Stromal cell of bone marrow (primary cell): ENCODE measurements at places on chromosomes 1 and 21.

DNA sequence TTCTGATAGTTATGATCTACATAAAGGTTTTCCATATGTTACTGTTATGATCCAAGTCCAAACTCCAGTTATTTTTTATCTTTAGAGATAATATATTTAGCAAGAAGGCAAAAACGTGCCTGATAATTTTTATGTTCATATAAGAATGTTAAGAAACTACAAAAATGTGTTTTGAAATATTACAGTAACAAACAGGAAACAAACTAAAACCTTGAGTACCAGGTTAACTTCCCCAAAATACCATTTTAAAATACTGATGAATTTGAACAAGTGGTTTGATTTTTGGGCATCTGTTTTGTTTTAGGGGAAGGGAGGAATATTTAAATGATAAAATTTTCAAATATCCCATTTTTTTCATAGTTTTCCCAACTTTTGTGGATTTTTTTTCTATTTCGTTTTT is 124.8 kb downstream of the NR5A2 start:
- no peak for DNase-seq

GRCh38 chr1:204990059-204990664 is 52.9 kb upstream of the CNTN2 start:
- DNase-seq = no peak

- no peak for DNase-seq
Observed at GRCh38 chr1:10494754-10495474, 20.2 kb downstream of the PEX14 start.

GRCh38 chr1:200224315-200224714 is 185.5 kb downstream of the ZNF281 start:
- DNase-seq = peak; percentile 66

DNA sequence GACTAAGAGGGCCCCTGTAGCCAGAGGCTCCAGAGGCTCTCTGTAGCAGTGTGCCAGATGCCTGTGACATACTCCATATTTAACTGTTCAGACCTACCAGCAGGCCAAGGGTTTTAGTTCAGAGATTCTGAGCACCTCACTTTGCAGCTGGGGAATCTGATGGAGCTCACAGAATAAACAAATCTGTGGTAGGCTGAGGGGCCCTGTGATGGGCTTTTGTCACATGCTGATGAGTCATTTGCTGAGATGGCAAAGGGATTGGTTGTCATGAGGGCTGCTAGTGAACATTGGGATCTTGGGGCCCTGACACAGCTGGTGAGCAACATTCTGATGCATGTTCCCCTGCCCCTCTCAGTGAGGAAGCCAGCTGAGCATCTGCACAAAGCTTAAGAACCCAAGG is 482.2 kb downstream of the CAMTA1 start:
- peak; percentile 41 for DNase-seq

- no peak for DNase-seq
Observed at GRCh38 chr1:206035027-206035426, 11.3 kb upstream of the CTSE start.

DNA sequence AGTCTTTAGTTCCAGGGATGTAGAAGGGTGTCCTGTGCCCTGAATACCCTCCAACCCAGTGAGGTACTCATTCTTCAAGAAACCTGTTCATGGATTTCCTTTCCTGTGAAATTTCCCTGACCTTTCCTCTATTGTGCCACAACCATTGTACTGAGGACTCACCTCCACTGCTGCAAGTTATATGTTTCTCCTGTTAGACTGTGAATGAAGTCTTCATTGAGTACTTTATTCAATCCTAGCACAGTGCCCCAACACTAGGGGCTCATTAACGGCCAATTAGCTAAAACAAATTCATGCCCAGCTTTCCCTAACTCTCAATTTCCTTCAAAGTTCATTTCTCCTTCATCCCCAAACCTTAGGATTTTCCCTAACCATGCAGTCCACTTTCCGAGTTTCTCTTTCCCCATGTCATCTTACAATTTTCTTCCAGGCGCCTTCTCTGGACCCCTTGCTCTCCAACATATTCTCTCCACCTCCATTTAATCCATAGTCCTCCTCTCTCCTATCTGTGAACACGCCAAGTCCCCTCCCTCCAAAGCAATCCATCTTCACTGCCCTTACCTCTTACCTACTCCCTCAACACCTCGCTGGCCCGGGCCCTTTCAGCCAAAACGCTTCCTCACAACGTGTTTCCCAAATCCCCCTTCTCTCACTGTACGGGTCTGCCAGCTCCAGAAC is 1.3 kb downstream of the TRIM33 start:
- no peak for DNase-seq

GRCh38 chr1:34983700-34984355 is 1.3 kb downstream of the TMEM35B start:
- DNase-seq = no peak
